ENCODE measurements at places on chromosomes 3 and 15. TPM values are rescaled to one million over a fixed set of nuclear protein-coding genes. Genes with fewer than 3 reads are reported as not detected.

SLC22A13 gene
- total RNA-seq, result 0.11 TPM

ERICH6 gene
- total RNA-seq, result not detected

- DNase-seq, result no peak
Observed at GRCh38 chr15:39400821-39401550, 179.9 kb upstream of the THBS1 start.

DNA sequence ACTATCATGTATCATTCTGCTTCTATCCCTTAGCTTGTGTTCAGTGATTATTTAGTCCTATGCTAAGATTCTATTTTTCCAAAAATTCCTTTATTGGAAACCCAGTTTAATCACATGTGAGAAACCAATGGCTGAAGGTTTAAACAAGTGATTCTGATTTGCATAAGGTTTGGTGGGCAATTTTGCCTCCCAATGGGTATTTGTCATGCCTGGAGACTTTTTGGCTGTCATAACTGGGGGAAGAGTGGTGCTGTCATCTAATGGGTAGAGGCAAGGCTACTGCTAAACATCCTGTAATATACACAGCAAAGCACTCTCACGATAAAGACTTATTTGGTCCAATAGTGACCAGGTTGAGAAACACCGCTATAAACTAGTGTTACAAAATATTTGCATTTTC lies 148.7 kb downstream of the ALCAM start:
- DNase-seq, result no peak

GRCh38 chr3:197003461-197004385 lies 25.9 kb downstream of the MELTF start:
- peak; percentile 45 for DNase-seq

Measured in activated naive CD4-positive, alpha-beta T cell treated with anti-CD3 and anti-CD28 coated beads, Interleukin-2, amount 50 U/mL, for 72 hours (primary cell).